ENCODE measurements at places on chromosomes 6 and 20.

DNA sequence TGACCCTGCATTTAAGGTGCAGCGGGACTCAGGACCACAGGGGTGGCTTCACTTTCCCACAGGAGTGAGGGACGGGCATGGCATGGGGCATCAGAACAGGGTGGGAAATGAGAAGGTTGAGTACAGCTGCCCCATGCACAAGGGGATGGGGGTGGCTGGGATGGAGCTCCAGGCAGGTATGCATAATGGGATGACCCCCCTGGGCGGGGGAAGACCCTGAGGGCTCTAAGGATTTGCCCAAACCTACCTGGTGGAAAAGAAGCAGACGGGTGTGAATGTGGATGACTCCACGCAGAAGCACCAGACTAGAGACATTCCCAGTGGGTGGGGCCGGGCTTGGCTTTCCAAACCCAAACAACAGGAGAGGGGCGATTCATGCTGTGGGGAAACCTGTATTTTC lies 200.3 kb downstream of the SYNDIG1 start:
- no peak for DNase-seq

DNA sequence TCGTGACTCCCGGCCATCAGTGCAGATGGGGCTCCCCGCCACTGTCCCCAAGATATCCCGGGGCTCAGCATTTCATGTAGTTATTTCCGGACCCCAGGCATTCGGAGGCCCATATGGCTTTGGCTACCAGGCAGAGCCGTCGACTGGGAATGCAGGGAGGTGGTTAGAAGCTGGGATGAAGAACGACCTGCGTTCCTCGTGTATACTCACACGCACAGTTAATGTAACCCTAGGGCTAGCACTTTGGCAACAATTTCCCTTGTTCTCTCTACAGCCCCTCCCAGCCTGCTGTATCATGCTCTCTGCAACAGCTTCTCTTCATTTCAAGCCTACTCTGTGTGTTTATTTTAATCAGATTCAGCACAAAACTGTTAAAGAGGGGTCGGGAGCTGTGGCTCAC lies 240.4 kb downstream of the MYLK4 start:
- no peak for DNase-seq

GRCh38 chr20:2108498-2108897 lies 6.9 kb downstream of the STK35 start:
- DNase-seq = peak; percentile 22

DNA sequence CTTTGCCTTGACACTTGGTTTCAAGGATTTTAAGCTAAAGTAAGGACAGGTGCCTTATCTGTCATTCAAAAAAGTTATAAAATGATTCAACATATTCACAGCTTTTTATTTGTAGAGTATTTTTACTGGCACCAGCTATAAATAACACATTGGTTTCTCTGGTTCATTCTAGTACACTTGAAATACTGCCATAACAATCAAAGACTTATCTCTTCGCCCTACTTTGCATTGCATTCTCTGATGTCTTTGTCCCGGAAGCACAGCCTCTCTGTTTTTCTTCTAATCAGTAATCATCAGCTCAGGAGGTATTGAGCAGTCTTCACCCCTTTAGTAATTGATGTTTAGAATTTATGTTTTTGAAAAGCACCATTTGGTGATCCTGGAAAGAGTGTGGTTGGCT lies 156.4 kb downstream of the PDE10A start:
- DNase-seq = no peak

DNA sequence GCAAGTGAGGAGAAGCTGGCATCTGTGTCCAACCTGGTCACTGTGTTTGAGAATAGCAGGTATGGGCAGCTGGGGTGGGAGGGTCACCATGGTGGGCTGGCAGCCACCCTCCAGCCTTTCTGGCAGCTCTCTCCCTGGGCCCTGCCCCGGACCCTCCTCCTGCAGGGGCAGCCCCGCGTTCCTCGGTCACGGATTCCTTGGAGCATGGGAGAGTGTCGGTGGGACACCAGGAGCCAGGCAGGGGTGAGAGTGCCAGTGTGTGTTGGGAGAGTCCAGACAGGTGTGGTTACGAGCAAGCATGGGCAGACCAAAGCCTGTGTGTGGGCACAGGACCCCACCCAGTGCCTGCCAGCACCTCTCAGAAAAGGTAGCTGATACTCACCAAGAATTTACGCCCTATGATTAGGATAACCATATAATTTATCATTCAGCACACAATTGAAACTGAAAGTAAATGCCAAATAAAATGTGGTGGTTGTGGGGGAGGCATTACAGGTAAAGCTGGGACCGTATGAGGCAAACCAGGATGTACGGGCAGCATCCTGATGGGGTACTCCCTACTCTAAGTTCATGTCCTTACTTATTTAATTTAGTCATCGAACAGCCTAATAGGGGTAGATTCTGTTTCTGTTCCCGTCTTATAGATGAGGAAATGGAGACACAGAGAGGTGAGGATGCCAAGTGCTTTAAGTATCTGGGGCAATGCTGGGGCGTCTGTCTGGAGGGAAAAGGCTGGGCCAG lies 542 bp downstream of the FGD2 start:
- DNase-seq = peak; percentile 22

GRCh38 chr20:31894980-31895675 lies 24.7 kb downstream of the TTLL9 start:
- DNase-seq = peak; percentile 88

DNA sequence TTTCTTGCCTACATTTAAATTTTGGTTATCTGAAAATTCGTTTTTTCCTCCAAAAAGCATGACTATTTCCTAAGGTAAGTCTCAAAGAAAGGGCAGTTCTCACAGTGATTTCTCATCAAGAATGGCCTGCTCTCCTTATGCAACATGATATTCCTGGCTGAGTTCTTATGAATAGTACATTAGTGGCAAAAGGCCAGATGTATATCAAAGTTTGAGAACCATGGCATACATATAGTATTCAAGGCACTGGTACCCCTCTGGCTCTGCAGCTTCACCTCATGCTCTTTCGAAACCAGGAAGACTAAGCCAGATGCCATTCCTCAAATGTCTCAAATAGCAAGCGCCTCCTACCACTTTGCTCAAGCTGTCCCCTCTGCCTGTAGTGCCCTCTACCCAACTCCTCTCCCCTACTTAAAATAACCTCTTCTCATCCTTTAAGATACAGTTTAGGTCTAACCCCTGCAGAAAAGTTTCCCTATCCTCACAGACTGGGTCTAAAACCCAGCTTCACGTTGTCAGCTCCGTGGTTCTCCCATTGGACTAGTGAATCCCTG lies 280.3 kb downstream of the HACE1 start:
- DNase-seq = no peak

GRCh38 chr20:63913768-63914167 lies 18.8 kb downstream of the DNAJC5 start:
- no peak for DNase-seq

GRCh38 chr6:116497113-116497676 lies 14.2 kb upstream of the CALHM5 start:
- no peak for DNase-seq

- DNase-seq = no peak
Measured at GRCh38 chr6:64217721-64218620, 582.4 kb downstream of the PHF3 start.

GRCh38 chr20:4328541-4328940 lies 313.2 kb upstream of the RNF24 start:
- no peak for DNase-seq

DNA sequence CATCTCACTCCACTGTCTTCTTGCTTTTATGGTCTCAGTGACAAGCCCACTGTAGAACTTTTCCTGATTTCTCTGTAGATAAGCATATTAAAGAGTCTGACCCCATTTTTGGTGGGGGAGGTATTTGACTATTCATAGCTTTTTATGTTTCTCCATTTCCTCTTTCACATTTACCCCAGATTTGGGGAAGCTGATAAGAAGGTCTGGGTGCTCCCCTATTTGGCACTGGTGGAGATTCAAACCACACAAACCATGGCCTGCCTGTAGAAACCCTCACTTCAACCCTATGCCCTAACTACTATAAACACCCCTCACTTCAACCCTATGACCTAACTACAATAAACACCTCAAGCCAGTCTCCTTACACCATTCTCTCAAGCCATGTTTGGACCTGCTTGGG lies 196.2 kb upstream of the SYNDIG1 start:
- no peak for DNase-seq

GRCh38 chr20:43798291-43799149 lies 71.7 kb upstream of the GTSF1L start:
- DNase-seq = no peak

- DNase-seq = no peak
Measured at GRCh38 chr20:18058661-18059467, 1.1 kb upstream of the OVOL2 start.

DNA sequence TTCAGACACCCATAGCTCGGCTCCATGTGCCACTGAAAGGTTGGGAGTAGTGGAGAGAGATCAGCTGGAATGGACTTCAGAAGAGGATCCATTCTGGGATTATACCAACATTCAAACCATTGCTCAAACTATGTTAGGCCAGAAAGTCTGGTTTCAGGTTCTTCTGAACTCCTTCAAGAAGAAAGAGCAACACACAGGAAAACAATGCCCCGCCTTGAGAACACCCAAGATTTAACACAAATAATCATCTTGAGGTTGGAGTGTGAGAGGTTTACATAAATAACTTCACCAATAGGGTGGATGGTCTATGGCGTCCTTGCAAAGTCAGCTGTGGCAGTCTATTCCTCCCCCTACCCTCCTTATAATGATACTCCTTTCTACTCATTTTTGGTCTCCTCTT lies 211.6 kb upstream of the SUPT3H start:
- DNase-seq = no peak

GRCh38 chr6:47419621-47420020 lies 58.0 kb upstream of the CD2AP start:
- DNase-seq = no peak

GRCh38 chr6:14824484-14825275 lies 421.2 kb upstream of the JARID2 start:
- DNase-seq = no peak

GRCh38 chr6:133698272-133698671 lies 190.6 kb upstream of the TCF21 start:
- no peak for DNase-seq

DNA sequence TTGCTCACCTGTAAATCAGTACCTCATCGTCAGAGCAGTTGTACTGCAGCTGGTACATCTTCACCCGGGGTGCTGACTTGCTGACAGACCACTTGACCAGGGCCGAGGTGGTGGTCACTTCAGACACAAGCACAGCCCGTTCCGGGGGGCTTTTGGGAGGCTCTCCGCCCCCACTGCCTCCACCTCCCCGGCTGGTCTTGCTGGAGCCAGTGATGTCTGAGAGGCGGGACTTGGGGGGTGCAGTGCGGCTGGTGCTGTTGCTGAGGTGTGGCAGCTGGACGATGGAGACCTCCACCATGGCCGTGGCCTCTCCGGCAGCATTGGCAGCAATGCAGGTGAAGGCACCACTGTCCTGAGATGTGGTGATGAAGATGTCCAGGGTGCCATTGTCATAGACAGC lies 155.5 kb downstream of the LRFN2 start:
- DNase-seq = no peak

GRCh38 chr6:170270984-170271593 lies 19.8 kb downstream of the DLL1 start:
- no peak for DNase-seq

GRCh38 chr6:36823421-36824096 lies 15.7 kb downstream of the CPNE5 start:
- DNase-seq = no peak

GRCh38 chr20:37090407-37090806 lies 5.4 kb downstream of the RBL1 start:
- no peak for DNase-seq

DNA sequence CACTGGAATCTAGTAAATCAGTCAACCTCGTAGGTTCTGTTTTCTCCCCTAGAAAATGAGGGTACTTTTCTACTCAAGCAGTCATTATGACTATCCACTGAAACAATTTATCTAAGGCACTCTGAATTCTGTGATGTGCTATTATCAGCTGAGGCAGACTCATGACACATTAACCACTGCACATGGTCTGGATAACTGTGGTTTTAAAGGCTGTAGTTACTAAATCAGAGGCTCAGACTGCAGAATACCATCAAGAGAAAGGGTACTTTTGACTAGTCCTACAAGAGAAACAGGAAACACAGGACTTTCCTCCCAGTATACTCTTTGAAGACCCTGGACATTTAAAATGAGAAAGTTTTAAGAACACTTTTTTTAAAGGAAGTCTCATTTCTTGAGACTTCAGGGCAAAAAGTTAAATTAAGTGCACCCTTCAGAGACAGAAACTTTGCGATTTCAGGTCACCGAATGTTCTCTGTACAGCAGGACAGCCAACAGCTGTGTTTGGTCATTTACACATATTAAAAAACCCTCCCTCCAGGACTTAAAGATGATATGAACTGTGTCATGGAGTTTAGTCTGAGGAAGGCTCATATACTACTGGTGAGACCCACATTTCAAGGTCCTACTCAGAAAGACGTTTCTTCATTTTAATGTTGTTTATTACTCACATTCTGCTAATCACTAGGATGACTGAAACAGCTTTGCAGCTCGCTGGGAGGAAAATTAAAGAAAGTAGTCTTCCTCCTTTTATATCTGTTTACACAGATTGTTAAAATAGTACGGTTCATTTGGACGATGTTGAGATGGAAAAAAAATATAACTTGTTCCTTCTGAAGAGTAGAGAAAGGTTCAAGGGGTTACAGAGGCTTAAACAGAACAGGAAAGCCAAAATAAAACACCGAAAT lies 19.9 kb downstream of the ATXN1 start:
- DNase-seq = no peak

DNA sequence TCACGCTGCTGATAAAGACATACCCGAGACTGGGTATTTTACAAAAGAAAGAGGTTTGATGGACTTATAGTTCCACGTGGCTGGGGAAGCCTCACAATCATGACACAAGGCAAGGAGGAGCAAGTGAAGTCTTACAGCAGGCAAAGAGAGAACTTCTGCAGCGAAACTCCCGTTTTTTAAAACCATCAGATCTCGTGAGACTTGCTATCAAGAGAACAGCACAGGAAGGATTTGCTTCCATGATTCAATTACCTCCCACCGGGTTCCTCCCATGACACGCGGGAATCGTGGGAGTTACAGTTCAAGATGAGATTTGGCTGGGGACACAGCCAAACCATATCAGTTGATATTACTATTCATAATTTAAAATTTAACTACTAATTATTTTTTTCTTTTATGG lies 157.3 kb upstream of the ATXN1 start:
- DNase-seq = no peak

DNA sequence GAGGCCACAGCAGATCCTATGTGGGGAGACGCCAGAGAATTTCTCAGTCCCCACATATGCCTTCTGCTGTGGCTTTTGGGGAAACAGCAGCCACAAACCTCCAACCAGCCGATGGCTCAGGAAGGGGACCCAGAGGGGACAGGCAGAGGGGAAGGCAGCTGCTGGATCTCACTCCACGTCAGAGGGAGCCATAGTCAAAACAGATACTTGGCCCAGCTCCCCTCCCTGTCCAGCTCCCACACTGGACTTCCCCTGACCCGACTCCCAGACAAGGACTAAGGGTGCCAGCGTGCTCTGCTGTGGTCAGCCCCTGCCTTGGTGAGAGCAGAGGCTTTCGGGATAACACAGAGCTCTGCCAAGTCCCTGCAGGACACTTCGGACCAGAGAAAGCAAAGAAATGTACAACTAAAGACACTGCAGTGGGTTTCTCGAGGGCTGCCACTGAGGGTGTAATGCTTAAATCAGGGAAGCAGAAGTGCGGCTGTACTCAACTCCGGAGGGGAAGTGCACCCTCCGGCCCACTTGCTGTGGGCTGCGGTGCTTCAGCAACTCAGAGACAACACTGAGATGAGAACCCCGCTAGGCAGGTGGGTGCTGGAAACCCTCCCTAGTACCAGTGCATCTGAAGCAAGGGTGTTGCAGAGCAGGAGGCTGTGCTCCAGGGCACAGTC lies 47.2 kb downstream of the RRBP1 start:
- peak; percentile 31 for DNase-seq

Measured in germinal center (tissue), 1 donor.